ENCODE measurements at places on chromosomes 2 and 18.

DNA sequence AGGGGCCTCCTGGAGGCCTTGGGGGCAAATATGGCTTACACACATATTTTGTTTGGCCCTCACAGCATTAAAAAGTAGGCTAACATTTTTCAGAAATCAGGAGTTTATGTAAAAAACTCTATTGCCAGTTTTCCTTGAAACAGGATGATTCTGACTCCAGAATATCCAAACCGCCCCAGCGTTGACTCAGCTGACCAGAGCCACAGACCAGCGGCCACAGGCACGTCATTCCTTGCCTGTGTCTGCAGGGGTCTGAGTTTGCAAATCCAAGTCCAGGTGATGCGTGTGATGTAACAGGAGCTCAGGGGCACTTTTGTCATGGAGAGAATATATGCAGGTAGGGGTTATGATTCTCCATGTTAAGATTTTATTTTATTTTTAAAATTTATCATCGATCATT, 79.4 kb upstream of the ALKAL2 start:
- no peak for DNase-seq

DNA sequence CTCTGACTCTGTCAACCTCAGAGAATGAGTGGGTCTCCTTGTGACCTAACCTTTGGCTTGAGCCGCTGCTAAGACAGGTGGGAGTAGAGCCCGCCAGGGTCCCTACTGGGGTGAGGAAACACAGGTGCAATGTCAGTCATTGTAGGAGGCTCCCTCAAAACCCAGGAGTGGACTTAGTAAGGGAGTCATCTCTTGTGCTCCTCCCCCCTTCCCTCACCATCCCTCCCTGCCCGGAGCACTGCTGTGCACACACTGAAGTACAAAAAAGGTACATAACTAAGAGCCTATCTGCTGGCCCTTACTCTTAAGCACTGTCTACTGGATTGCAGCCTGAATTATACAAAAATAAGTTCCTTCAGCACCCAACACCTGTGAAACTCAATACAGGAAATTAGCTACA, 77.2 kb downstream of the MYO3B start:
- DNase-seq: no peak

DNA sequence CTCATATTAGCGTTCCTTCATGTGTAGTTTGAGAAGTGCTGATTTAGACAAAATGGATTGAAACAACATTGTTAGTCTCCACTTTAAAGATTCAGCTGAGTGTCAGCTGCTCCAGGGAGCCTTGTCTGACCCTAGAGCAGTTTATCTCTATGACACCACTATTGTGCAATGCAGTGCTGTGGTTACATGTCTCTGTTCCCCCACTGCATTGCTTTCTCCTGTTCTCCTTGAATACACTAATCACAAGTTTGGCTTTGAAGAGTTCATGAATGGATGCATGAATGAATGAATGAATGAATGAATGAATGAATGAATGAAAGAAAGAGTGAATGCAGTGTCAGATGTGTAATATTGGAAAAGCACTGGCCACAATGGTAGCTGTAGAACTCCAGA, 38.3 kb downstream of the GCG start:
- DNase-seq: no peak

DNA sequence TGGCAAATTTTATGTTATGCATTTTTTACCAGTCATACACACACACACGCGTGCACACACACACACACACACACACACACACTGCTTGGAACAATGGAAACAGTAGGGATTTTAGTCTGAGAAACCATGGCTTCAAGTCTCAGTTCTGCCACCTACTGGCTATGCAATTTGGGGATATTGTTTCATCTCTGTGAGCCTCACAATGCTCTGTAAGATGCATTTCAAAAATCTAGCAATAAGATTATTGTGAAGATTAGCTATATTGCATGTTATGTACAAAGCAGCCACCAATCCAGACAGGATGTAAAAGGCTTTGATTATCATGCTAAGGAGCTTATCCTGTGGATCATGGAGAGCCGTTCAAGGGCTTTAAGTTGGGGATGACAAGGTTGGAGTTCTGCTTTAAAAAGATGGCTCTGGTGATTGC, 401.4 kb downstream of the NBAS start:
- DNase-seq: no peak

DNA sequence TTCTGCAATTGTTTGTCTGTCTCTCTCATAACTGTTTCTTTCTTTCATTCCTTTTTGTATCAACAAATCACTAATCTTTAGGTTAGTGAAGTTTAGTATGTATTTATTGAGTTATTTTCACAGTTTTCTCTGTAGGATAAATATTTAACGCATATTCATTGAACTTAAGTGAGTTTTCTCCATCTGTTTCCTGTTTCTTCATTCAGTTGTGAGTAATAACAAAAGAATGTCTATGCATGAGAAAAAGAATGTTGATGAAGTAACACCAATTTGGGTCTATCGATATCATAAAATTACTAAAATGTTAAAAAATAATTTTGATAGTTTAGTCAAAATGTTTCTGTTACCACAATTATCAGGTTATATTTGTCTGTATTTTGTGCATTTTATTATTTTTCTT, 948.0 kb downstream of the DSC3 start:
- DNase-seq: no peak

DNA sequence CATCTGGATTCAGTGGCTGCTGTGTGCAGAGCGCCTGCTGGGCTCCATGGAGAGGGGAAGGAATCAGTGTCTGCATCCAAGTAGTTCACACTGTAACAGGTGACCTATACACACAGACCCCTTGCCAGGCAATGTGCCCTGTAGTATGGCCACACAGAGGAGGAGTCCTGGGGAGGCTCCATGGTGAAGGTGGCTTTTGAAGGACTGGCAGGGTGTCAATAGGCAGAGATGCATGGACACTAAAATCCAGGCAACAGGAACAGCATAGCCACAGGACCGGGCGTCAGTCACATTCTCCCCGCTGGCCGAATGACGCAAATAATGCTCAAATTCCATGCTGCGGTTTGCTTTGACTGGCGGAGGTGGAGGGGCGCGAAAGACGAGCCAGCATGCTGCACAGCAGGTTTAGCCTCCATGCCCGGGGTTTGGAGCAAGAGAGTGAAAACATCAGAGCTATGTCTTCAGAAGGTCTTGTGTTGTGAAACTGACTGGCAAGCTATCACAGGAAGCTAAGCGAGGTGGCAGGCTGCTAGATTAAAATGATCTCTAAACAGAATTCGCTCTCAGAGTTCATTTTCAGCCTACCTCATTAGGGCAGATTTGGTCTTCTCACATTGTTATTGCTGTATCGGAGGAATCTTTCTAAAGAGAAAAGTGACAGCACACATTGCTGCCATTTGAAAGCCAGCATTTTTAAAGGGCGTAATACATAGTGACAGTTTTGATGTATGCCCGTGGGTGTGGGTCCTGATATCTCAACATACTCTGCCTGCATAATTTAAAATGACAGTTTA, 1.2 kb upstream of the CHMP1B start:
- no peak for DNase-seq

DNA sequence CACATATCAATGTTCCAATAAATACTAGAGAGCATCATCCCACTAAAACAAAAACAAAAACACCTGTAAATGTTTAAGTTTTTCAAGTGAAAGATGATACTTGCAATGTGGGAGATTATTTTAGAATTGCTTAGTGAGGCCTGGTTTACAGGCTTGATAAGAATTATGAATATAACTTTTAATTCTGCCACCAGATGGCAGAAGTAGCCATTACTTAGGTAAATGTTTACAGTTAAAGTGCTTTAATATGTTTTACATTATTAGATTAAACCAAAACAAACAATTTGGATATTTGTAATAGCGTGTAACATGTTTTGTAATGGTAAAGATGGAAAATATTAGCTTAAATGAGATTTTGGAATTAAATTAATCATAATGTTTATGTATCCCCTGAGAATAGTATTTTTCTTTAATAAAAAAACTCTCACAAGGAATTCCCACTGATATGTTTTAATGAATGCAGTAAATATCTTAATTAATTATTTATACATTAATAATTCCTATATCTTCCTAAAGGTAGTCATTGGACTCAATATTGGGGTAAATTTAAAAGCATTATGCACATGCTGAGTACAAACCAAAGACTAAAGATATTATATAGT, 522.0 kb downstream of the SPAG16 start:
- DNase-seq: no peak

Measured in iPS DF 19.7 (cell line).